ENCODE measurements at places on chromosomes 4 and X. TPM values are rescaled to one million over a fixed set of nuclear protein-coding genes. Genes with fewer than 3 reads are reported as not detected.

- DNase-seq = peak; percentile 89
These were observed 14.9 kb downstream of the NRK start for GRCh38 chrX:105837232-105837631.

- no peak for DNase-seq
These were observed 13.2 kb upstream of the FAM3A start for GRCh38 chrX:154529206-154529612.

DNA sequence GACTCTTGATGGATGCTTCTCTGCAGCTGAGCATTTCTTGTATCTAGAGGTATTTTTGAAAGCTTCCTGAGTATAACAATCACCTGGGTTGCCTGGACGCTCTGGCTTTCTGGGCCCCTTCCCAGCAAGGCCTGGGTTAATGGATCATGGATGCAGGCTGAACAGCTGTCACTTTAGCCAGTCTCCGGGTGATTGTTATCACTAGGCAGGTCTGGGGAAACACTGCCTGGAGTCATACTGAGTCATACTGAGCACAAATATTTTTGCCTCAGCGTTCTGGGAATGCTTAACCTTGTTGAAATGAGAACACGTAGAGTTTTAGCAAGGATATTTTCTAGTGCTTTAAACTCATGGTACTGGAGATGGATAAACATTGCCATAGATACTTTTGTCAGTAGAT, 102.6 kb downstream of the PHEX start:
- DNase-seq = no peak

- no peak for DNase-seq
These were observed 8.1 kb upstream of the NDST4 start for GRCh38 chr4:115121351-115122043.

DNA sequence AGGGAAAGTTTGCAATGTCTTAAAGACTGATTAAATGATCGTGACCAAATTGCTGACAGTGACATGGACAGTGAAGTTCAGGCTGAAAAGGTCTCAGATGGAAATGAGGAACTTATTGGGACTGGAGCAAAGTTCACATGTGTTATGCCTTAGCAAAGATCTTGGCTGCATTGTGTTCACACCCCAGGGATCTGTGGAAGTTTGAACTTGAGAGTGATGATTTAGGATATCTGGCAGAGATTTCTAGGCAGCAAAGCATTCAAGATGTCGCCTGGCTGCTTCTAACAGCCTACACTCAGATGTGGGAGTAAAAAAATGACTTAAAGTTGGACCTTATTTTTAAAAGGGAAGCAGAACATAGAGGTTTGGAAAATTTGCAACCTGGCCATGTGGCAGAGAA, 21.4 kb downstream of the SCARB2 start:
- DNase-seq = peak; percentile 37

- DNase-seq = peak; percentile 97
These were observed 16.7 kb downstream of the LGI2 start for GRCh38 chr4:25013756-25014661.

DNA sequence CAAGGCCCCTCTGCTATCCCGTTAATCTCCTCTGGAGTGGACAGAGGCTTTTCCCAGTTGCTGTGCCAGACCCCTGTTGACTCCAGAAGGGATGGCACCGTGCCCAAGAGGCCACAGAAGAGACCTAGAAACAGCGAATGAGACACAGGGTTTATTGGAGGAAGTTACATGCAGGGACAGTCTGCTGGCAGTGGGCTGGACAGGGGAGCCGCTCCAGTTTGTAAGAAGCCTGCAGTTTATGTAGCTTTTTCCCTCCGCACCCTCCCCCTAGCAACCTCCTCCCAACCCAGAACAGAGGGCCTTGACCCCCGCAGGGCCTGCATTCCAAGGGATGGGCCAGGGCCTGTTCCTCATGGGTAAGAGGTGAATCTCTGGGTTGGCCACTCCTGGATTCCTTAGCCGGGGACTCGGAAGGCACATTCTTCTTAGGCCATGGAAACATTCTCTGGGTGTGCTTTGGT, 216.8 kb upstream of the PSAPL1 start:
- peak; percentile 74 for DNase-seq

GRCh38 chr4:79042079-79042674, 102.9 kb upstream of the PAQR3 start:
- peak; percentile 67 for DNase-seq

DNA sequence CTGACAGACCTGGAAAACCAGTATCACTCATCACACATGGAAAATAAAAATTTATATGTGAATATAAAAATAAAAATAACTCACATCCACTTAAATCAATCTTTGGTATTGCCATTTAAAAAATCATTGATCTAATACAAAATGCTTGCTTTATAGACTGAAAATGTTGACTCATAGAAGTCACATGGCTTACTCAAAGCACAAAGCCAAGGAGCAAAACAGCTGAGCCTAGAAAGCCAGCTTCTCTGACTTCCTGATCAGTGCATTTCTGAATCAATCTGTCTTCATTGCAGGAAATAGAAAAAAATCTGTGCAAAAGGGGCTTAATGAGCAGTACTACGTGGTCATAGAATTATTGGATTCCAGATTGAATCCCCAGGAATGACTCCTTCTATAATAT, 176.9 kb upstream of the HS3ST1 start:
- DNase-seq = peak; percentile 32

DNA sequence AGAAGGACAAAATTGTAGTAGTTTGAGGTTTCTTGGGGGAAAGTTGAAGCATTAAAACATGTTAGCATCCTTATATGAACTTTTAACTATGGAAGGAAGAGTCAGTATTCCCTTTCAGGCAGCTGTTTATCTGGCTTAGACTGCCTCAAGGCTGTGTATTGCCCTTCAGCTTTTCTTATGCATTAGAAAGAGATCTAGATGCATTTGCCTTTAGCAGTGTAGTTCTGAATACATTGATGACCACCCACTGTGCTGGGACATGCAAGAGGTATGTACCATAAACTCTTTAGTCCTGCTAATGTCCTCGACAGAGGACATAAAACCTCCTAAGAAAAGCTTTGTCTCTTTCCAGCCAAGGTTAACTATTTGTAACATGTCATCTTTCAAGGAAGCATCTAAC, 2.9 kb downstream of the FAM200B start:
- DNase-seq = no peak

GRCh38 chr4:109355835-109356234, 53.4 kb upstream of the COL25A1 start:
- DNase-seq = no peak

- no peak for DNase-seq
These were observed 32.5 kb downstream of the FSTL5 start for GRCh38 chr4:162131256-162131655.

DNA sequence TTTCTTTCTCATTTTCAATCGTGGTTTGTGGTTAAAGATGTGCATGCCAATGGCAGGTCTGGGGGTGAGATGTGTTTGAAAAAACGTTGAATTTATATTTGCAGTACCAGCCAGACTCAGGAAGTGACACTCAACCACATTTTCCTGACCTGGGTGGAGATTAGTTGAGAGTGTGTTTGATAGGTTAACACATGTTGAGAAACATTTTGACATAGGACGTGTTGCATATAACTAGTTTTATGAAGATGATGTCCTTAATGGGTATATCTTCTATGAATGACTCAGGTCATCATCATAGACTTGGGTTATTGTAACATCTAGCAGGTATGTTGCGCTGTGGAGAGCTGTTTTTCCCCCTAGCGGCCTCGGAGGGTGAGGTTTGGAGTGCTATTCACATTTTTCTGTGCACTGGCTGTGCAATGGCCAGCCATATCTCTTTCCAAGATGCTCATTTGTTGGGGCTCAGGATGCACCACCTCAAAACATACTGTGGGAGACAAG, 21.7 kb upstream of the CD38 start:
- DNase-seq = peak; percentile 14

GRCh38 chr4:41307638-41308037, 50.9 kb downstream of the UCHL1 start:
- DNase-seq = peak; percentile 50

DNA sequence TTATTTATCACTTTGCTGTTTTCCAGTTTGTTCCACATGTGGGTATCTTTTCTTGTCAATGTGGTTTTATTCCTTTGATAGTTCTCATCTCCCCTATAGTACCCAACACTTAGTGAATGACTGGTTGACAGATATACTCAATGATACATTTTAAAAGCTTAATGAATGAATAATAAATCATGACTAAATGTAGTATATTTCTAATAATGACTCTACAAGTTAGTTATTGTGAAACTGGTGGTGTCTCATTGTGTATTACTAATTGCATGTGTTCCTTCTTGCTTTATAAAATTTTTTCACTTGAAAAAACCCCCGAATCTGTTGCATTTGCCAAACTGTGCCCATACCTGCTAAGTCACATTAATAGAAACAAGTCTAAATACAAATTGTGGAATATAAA, 95.4 kb downstream of the MBNL3 start:
- DNase-seq = no peak

DNA sequence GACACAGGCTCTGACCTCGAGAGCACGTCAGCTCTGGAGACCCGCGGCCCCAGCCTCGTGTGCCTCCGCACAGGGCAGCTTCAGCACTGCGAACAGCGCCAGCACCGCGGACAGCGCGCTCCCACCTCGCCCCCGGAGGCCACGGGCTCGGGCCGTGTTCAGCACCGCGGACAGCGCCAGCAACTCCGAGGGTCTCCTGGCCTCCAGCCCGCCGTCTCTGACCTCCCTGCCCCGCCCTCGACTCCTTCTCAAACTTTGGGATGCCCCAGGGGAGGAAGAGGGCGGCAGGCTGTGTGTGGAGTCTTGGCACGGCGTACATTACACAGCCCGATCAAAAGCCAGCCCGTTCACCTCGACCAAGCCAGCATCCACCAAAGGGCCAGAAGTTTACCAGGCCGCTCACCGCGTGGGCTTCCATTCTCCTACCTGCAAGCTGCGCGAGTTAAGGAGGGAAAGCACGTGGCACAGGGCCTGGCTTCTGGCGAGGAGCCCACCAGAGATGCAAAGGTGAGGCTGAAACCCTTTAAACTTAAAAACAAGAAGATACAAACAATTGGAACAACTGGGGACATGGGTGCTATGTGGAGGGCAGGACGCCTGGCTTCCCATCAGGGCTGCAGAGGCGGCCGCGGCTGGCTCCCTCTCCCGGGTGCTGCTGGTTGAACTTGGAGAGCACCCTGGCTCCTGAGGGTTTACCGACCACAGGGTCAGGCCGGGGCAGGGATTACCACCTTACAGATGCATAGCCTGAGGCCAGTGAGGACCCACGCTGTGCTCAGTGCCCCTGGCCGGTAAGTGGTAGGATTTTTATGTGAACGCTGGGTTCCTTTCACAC, 4.5 kb upstream of the NKX1-1 start:
- DNase-seq = peak; percentile 82

DNA sequence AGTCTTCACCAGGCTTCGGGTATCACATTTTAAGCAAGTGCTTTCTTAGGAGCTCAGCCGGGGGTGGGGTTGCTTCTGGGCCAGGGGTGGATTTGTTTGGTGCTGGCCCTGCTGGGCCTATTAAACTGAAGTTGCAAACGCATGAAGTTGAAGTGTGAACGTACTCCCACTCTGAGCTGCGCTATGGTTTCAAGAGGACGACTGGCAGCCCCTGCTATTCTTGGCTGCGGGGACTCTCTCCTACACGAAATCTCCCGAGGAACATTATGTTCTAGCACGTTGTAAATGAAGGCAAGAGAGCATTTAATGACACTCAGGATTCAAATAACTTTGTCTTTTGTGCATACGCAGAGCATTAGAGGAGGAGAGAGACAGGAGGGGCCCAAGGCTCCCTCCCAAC, 401.3 kb upstream of the BOD1L1 start:
- DNase-seq = no peak

- DNase-seq = no peak
These were observed 29.5 kb upstream of the MTNR1A start for GRCh38 chr4:186584912-186585311.

DNA sequence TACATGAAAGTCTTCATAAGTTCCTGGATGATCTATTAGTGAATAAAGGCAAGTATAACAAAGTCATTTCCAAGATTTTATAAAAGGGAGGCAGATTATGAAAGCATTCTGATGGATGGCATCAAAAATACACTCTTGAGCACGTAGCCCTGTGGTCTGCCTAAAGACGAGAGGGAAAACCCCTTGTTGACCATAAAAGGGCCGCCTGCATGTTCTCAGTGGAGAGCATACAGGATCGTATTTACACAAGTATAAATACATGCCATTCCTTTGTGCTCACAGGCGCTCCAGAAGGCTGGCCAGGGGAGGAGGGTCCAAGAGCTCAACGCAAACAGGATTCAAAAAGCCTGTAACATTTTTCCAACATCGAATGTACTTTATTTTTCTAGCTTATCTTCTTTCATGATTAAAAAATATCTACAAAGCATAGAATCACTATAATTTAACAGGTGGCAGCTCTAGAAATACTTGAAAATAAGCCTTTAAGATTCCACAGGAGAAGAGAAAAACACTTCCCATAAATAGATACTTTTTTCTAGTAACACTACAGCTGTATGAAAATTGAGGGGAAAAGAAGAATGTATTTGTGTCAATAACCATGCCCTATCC, 29.6 kb downstream of the PDGFC start:
- peak; percentile 83 for DNase-seq

- no peak for DNase-seq
These were observed 405.9 kb upstream of the PITX2 start for GRCh38 chr4:111028795-111029194.

DNA sequence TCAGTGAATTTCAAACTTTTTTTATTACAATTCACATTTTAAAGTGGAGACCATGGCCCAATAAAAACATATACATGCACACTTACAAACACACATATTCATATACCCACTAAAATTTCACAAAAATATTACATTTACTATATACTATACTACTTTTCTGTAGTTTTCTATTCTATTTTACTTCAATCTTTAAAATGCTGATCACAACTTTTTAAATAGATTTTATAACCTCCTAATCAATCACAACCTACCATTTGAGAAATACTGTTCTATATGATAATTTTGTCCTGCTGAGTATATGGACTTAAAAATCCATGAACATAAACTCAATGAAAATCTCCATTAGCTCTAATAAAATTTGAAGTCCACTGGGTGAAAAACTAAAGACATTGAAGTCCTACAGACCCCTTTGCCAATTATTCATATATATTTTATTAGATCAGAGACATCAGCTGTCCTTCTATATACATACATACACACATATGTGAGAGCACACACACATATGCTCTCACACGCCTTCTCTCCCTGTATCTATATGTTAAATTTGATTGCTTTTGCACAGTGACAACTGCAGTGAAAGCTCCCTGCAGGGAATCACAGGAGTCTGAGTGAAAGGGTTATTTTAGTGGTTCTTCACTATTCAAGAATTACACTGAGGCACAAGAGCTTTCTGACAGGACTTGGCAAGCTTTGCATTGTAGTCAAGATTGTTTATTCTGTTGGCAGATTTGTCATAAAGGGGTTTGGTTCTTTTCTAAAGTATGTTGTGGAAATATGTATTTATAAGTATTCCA, 46.7 kb upstream of the PRDM8 start:
- no peak for DNase-seq

- no peak for DNase-seq
These were observed 327.1 kb upstream of the VCX start for GRCh38 chrX:7515681-7516413.

- no peak for DNase-seq
These were observed 25.7 kb downstream of the GUCY1A1 start for GRCh38 chr4:155692361-155692760.

The HSFX4 gene
- total RNA-seq = 0.53 TPM

The TRIM61 gene
- 2.1 TPM for total RNA-seq

The MAGEA9B gene
- total RNA-seq = not detected

The PABPC4L gene
- 6.0 TPM for total RNA-seq

The NSUN7 gene
- 0.84 TPM for total RNA-seq

The DUSP9 gene
- 0.35 TPM for total RNA-seq

The ANAPC4 gene
- total RNA-seq = 22.7 TPM

The GEMIN8 gene
- total RNA-seq = 10.7 TPM

The MXRA5 gene
- total RNA-seq = 47.2 TPM

The SH3RF1 gene
- total RNA-seq = 10.7 TPM

The SCD5 gene
- 10.2 TPM for total RNA-seq

The METTL14 gene
- 25.0 TPM for total RNA-seq

The ATP6AP2 gene
- 47.1 TPM for total RNA-seq

The TRIM60 gene
- not detected for total RNA-seq
